ENCODE measurements at places on chromosomes 5 and 9.

GRCh38 chr5:140111011-140111858 is 2.7 kb upstream of the PURA start:
- DNase-seq: no peak

DNA sequence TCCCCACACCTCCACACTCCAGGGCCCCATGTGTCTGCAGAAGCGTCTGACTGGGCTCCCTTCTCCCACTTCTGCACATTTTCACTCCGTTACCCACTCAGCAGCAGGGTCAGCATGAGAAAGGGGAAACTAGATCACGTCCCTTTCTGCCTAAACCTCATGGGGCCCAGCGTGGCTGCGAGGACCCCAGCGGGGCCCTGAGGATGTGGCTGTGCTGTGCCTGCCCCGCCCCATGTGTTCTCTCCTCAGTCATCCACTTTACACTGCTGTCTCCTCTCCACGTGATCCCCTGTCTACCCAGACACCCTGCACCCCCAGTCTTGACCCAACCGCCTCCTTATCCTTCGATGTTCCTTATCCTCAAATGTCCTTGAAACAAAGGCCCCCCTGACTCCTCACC is 59.8 kb upstream of the OTULINL start:
- DNase-seq: no peak

DNA sequence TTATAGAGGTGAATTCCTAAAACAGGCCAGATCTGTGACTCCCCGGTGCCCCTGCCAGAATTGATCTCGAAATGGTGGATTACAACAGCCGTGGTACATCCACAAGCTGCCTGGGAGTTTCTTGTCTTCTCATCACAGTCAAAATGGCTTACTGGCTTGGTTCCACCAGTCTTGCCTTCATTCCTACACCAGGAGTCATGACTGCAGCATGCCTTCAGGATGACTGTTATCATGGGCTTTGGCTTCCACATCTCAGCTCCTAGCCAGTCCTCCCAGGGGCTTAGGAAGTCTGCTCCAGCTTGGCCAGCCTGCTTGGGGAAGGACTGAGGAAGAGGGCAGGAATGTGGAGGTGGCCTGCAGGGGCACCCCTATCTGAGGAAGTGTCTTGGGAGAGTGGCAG is 132.9 kb upstream of the NR3C1 start:
- no peak for DNase-seq

GRCh38 chr5:133700251-133700650 is 87.9 kb upstream of the FSTL4 start:
- no peak for DNase-seq

DNA sequence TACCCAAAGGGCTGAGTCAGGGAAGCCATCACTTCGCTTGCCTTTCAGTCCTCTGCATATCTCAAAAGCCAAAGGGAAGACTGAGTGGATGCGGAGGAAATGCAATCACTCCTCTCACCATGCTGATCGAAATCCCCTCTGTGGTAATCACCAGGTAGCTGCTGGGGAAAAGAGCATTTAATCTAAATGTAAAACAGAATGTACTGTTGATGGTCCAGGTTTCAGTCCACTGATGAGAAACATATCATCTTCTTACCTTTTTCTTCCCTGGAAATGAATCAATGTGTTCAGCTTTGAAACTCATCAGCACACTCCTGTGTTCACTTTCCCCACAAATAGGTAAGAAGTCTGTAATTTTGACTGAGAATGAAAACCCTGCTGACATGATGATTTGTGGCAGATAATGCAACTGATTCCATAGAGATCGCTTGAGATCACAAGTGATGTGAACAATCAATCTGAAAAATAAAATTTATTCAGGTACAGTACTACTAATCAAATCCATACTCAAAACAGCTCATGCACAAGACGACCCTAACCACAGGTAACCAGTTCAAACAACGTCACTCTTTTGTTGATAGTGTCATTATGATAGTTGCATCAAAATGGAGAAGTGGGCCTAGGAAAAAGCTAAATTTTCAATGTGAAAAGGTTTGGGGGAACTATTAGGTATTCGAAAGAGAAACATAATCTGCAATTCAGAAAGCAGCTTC is 454.0 kb upstream of the RGMB start:
- no peak for DNase-seq

DNA sequence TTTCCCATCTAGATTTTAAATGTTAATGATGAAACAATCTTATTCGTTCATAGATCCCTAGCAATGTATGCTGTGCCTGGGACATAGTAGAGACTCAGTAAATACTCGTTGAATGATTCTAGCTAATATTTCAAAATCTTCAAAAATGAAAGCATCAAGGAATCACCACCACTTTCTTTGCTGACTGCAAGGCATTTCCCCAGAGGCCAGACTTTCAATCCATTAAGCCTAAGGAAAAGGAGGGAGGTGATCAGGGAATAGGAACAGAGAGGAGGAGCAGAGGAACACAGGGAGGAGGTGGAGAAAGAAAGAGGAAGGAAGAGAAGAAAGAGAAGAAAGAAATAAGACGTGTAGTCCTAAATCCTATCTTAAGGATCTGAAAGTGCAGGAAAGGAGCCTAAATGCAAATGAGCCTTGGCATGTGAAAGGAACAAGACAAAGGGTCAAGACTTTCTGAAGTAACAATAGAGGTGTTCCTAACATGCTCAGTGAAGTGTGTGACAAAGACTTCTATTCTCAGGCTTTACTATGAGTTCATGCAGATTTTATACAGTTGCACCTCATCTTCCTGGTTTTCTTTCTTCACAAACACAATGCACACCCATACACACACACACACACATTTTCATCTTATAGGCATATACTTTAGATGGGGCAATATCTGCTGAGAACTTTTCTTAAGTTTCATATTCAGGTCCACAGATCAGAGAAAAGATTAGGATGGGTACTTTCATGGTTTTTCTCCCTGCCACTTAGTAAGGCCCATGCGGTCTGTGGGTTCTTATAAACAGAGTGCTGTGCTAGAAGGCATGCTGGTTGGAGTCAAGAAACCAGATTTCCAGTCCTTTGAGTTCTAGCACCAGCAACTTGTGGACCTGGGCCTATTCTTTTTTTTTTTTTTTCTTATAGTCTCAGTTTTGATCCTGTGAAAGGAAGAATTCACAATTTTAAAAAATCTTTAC is 512.2 kb upstream of the TNC start:
- DNase-seq: no peak

DNA sequence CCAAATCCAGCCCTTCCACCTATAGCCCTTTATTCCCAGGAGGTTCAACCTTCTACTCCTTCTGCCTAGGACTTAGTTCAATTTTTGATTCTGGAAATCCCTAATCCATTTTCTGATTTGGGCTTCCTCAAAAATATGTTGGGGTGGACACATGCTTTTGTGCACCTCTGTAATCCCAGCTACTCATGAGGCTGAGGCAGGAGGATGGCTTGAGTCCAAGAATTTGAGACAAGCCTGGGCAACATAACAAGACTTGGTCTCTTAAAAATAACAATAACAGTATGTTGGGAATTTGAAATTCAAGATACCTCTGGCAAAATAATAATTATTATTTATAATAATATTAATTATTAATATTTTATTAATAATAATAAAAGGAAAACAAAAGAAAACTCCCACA is 188.7 kb upstream of the TLE4 start:
- DNase-seq: no peak

DNA sequence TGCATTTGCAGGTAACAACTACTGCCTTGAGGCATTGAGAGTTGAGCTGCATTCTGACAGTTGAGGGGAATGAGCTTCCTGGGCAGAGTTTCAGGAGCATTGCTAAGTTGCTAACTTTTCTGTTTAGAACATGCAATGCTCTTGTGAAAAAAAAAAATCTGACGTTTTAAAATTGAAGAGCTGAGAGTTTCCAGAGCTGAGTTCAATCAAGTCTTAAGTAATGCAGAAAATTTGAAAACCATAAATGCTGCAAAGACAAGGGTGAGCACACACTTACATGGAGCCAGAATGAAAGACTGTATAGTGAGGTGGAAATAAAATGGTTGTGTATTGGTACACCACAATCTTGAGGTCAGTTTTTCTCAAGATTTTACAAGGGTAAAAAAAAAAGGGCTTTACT is 166.0 kb downstream of the GABRB2 start:
- DNase-seq: no peak

GRCh38 chr9:89483592-89484474 is 14.1 kb downstream of the SEMA4D start:
- peak; percentile 44 for DNase-seq

DNA sequence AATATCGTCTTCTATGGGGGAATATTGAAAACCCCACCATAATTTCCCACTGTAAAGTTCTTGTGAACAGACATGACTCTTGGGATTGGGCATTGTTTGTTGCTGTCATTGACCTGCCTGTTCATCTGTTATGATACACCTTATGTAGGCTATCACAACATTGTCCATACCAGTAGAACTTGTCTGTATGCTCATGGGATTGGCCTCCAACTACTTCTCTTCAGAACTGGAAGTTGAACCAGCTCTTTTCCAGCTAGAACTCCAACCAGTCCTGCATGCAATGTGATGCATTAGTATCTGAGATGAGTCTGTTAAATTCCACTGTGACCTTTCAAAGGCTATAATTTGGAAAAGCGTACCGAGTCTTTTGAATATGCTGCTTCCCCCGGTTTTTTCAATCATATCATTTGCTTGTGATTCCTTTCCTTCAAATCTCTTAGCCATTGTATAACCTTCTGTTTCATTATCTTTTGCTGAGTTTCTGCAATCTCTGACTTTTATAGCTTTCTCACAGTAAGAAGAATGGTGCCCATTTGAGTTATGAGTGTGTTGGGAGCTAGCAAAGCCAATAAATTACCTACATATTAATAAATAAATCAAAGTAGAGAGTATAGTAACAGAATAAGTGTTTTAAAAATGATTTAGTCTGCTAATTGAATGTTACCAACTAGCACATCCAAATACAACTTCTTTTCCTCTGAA is 101.9 kb downstream of the PLK2 start:
- no peak for DNase-seq

DNA sequence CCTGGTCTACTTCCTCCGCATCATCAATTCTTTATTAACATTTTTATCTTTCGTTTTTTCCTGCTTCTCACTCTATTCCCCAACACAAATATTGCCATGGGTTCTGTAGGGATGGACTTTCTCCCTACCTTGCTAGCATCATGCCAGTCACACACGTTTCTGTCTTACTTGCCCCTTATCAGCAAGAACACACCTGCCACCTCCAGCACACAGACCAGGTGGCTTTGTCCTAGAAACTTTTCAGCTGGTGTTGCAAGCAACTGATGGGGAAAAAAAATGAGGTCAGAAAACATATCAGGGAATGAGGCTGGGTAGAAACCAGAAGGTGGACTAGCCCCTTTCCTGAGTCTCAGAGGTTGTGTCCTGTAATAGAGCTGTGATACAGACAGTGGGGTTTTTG is 5.8 kb downstream of the SH3RF2 start:
- no peak for DNase-seq

GRCh38 chr5:126624534-126624933 is 23.8 kb downstream of the PHAX start:
- DNase-seq: no peak

GRCh38 chr9:38038307-38039089 is 30.5 kb downstream of the SHB start:
- no peak for DNase-seq

DNA sequence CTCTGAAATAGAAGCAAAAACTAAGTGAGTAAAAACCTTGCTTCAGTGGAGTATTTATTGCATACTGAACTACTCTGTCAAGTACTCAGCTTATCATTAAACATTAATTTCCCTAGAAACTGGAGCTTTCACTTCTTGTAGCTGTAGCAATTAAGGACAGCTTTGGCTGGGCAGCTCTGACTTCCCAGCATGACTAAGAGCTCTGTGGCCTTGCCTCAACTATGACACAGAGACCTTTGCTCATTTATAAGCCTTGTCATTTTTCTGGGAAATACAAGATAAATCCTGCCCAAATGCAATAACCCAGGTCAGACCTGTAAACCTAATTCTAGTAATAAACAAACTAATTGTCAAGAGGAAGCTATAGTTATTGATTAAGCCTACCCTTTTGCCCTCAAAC is 65.4 kb upstream of the STK32A start:
- no peak for DNase-seq

DNA sequence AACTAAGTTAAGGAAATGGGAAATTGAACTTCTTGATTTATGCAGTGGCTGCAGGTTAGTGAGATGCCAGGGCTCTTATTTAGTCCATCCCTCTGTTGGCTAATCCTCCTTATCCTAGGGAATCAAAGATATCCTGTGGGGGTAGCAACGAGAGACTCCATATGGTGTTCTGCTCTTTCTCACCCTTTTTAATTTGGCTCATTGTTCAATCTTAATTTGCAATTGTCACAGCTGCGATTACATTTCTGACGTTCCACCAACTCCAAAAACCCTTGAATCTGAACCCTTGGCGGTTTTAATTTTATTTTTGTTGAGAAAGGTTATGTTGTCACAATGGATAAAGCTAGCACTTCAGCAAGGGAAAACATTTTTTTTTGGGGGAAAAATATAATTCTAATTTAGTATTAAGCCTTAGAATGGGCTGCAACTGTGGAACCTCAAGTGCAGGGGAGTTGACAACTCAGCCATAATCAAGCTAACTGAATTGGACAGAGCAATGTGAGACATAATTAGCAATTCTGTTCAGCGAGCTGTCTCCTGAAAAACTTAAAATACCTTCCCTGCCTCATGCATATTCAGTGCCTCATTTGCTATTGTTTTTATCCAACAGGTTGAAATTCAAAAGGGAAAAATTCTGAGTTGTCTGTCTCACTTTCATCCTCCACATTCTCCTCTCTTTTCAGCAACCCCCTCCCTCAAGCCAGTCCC is 91.3 kb downstream of the MAT2B start:
- no peak for DNase-seq

- peak; percentile 87 for DNase-seq
These were observed 73.5 kb upstream of the PRSS3 start for GRCh38 chr9:33721674-33722358.

GRCh38 chr9:28915202-28915930 is 1342.1 kb upstream of the C9orf72 start:
- no peak for DNase-seq

DNA sequence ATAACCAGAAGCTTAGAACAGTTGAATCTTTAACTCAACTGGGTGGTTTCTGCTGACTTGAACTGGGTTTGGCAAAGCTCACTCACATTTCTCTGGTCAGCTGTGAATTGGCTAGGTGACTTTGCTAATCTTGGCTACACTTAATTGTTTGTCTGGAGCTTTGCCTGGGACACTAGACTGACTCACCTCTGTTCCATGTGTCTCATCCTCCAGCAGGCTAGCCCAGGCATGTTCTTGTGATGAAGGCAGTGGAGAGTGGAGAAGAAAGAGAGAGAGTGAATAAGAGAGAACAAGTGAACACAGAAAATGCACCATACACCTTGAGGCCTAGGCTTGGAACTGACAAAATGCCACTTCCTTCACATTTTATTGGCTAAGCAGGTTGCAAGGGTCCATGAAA is 32.6 kb downstream of the SPATA31D1 start:
- no peak for DNase-seq

DNA sequence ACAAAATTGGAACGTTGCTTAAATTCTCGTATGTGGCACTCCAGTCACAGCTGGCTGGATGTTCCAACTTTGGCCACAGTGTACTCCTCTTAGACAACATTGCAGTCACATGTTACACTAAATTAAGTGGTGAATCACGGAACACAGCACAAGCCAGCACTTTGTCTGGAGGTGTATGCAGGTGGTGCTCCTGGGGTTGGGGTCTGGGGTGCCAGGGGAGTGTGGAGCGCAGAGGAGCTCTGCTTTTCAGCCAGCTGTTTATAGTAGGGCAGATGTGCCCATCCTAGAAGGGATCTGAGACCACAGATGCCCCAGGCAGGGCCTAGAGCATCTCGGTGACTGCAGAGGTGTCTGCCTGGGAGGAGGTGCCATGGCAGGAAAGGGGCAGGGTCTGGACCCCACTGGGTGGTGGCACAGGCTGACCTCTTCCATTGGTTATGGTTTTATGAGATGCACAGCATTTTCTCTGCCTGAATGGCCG is 82.6 kb downstream of the WNK2 start:
- no peak for DNase-seq

GRCh38 chr5:111691914-111692313 is 65.1 kb downstream of the NREP start:
- no peak for DNase-seq

Measured in memory B cell (primary cell).